ENCODE measurements at places on chromosomes 12 and 14.

- DNase-seq: no peak
These were observed 18.3 kb upstream of the LRP1-AS start for GRCh38 chr12:57165741-57166140.

GRCh38 chr14:73339846-73340595, 102.7 kb downstream of the PAPLN start:
- no peak for DNase-seq

GRCh38 chr12:45278447-45278846, 62.6 kb downstream of the ANO6 start:
- no peak for DNase-seq

GRCh38 chr12:85060916-85061315, 24.8 kb downstream of the LRRIQ1 start:
- DNase-seq: no peak

DNA sequence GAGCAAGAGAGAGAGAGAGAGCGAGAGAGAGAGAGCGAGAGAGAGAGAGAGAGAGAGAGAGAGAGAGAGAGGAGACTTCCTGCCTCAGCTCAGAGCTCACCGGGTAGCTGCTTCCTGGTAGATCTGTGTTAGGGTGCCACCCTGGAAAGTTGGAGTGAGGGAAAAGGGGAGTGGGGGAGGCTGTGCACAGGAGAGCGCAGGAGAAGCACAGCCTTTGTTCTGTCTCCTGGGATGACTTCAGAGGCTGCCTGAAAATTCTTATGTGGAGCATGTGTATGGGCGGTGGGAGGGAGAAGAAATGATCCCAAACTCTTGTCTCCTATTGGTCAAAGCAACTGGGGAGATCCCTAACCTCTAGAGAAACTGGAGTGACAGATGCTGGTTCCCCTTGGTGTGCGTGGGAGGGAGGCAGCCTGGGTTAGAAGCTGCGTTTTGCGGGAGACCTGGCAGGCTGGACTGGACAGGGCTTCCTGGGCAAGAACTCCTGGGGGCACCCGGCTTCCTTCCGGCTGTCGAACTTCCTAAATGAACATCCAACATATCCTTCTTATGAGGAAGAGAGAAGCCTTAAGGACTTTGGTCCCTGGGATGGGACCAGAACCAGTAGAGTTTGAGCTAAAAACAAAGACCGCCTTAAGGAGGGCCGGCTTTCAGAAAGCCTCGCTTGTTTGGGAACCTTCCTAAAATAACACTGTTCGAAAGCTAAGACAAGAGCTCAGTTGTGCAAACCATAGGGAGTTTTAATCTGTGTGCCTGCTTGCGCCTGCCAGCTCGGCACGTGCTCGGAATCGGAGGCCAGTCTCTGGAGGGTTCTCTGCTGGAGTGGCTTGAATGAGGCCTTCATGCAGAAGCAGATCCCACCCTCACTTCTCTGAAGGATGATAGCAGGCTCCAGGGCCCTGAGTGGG, 30.4 kb upstream of the BEGAIN start:
- no peak for DNase-seq

GRCh38 chr12:59393506-59393905, 202.3 kb upstream of the SLC16A7 start:
- no peak for DNase-seq

- no peak for DNase-seq
These were observed 1.4 kb upstream of the HMGA2 start for GRCh38 chr12:65822732-65823512.

- no peak for DNase-seq
These were observed 233.7 kb downstream of the MON2 start for GRCh38 chr12:62700091-62700880.

GRCh38 chr14:20632448-20632830, 9.1 kb downstream of the OR6S1 start:
- no peak for DNase-seq

DNA sequence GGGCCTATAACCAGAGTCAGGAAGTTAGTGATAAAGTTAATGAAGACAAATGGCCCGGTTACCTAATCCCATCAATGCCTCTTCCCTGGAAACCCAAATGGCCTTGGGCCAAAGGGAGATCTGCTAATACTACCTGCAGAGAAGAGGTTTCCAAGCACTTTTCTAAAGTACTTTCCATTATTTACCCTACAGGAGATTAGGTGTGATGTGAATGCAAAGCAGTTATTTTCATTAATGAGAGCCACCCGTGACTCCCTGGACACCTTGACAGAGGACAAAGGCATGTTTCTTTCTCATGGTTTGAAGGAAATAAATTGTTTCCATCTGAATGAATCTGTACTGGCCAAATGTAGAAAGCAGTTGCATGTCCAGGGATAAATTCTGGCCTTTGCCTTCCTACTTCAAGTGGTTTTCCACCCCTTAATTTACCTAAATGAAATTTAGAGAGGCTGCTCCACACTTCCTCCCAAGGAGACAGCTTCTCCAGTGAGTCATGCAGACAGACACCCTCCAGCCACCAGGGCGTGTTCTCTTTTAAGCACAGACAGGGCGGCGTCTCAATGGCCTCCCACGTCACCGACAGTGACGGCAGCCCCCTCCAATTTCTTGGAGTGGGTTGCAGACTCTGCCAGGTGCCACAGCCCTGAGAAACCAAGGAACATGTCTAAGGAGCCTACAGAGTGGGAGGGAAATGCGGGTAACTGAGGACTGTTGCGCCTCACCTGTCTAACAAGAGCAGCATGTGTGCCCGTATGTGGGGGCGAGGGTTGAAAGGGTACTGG, 43.9 kb upstream of the GNPNAT1 start:
- no peak for DNase-seq

- DNase-seq: no peak
These were observed 107.7 kb downstream of the RAD51B start for GRCh38 chr14:67927244-67927643.

DNA sequence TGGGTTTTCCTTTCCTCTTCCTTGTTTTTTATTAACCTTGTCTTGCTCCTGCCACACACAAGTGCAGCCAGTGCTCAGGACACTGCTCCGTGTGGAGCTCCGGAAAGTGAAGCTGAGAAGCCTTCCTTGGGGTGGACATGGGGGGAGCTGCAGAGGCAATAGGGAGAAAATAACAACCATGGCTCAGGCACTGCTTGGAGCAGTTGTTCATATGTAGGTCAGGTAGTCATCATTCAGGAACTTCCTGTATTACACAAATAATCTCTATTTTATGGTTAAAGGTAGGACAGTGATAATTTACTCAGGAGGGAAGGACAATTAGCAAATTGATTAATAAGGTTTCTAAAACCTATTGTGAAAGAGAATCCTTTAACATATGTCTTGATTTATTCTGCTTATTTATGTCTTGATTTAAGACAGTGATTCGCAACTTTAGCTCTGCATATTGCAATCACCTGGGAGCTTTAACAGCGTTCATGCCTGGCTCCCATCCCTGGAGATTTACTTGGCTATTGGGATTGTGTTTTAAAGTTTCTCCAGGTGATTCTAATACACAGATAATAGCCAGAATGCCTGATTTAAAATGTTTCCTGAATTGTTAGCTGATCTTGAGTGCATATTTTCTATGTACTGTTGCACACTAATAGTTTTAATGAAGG, 92.1 kb downstream of the ETV6 start:
- DNase-seq: no peak

DNA sequence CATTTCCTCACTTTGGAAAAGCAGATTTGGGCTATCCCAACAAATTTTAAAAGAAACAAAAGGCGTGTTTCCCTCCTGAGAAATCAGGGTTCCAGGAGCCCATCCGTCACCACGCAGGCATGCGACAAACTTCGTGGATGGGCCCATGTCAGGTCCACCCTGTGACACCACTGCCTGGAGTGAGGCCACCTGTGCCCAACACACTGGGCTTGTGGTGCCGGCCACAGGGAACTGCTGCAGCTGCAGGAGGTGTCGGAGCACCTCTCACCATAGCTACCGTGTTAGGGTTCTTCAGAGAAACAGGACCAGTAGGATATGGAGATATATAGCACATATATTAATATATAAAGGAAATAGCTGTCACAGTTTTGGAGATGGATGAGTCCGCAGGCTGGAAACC, 53.0 kb upstream of the BCL11B start:
- no peak for DNase-seq

DNA sequence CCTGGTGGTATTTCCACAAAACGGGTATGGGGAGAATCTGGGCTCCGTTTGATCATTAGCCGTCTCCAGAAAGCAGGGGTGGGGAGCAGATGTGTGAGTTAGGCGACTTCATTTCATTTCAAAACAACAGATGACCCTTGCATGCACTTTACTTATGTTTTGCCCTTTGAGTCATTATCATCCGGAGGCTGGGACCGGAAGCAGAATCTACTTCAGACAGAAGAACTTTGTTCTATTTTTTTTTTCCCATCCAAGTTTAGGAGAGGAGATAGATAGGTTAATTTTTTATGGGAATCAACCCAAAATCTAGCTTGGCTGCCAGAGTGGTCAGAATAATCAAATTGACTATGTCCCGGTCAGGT, 31.3 kb upstream of the CMAS start:
- DNase-seq: no peak

- no peak for DNase-seq
These were observed 34.5 kb downstream of the TRPV4 start for GRCh38 chr12:109798691-109799090.

GRCh38 chr14:34029921-34030334, 79.1 kb upstream of the EGLN3 start:
- DNase-seq: no peak

GRCh38 chr14:61474015-61474414, 152.6 kb downstream of the PRKCH start:
- no peak for DNase-seq

- DNase-seq: no peak
These were observed 150.3 kb downstream of the CEP83 start for GRCh38 chr12:94309373-94309772.

DNA sequence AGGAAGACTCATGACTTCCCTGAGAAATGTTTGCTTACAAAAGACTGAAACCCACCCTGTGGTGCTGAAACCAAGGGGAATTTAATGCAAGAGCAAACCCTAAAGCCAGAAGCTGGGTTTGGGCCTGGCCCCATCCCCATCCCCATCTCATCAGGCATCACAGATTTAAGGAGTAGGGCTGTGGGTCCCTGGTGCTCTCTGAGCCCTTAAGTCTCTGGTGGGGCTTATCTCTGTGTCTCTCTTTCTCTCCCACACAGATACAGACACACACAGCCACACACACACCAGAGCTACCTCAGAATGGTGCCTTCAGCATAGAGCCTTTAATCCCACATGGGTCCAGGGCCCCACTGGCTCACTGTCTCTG, 237.1 kb downstream of the SLC41A2 start:
- no peak for DNase-seq

DNA sequence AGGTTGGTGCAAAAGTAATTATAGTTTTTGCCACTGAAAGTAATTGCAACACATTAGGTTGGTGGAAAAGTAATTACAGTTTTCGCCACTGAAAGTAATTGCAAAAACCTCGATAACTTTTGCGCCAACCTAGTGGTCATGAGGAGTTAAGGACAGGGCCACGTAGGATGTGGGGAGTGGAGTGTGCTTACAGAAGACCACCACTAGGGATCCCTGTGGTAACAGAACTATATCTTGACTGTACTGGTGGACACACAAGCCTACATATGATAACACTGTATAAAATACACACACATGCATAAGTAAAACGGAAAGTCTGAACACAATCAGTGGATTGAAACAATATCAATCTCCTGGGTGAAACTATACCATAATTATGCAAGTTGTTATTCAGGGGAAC, 187.4 kb upstream of the ABCD2 start:
- DNase-seq: no peak

DNA sequence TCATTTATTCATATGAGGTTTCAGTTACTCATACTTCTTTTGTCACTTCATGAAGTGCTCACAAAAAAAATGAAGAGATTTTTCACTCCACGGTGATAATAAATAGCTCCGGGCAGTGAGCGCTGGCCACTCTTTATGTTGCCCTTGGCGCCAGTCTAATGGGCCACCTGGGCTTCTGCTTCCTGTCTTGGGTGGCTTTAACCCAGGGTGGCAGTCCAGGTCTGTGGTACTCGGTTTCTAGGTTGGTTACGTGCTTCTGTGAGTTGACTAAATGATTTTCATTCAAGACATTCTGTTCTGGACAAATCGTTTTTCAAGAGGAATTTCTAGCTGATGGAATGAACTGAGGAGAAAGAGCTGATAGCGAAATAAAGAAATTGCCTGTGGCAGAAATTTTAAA, 34.6 kb upstream of the NID2 start:
- DNase-seq: no peak

- DNase-seq: no peak
These were observed 266.6 kb downstream of the KIF21A start for GRCh38 chr12:39176356-39176755.

GRCh38 chr14:75514673-75515628, 7.3 kb upstream of the BATF start:
- no peak for DNase-seq

- DNase-seq: peak; percentile 40
These were observed 43.1 kb upstream of the DICER1 start for GRCh38 chr14:95200404-95200803.

- no peak for DNase-seq
These were observed 24.4 kb upstream of the BTG1 start for GRCh38 chr12:92170050-92170449.

GRCh38 chr12:82880442-82880901, 193.8 kb downstream of the TMTC2 start:
- DNase-seq: peak; percentile 17

- no peak for DNase-seq
These were observed 13.0 kb upstream of the LEMD3 start for GRCh38 chr12:65156366-65156841.

GRCh38 chr12:80868576-80868975, 69.2 kb downstream of the LIN7A start:
- no peak for DNase-seq

GRCh38 chr12:130765186-130765659, 49.1 kb upstream of the RIMBP2 start:
- DNase-seq: no peak

DNA sequence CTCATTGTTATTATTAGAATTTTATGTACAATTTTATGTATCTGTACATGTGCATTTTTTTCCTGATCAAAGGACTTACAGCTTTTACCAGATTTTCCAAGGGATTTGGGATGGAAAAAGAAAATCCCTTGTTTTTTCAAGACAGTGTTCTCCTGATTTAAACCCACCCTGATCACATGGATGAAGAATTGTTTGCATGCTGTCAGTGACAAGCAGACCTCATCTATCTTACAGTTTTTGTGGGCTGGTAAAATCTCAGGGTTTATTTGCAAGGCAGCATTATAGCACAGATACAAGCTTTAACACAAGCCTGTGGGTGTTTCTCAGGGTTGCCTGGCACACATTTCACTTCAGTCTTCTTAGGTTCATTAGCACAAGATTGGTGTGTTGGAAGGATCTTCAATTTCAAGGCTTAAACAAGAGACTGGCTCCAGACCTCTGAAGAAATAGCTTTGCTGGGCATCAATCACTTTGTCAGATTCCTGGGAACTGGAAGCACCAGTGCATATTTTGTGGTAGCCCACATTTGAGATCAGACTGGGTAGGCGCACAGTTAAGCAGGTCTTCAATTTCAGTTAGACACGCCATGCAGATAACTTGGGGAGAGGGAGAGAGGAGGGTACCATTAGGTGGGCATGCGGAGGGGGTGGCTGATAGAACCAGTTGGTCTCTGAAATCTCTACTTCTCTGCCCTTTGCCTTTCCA, 118.0 kb downstream of the TBX5 start:
- no peak for DNase-seq

- no peak for DNase-seq
These were observed 286.9 kb upstream of the PRKD1 start for GRCh38 chr14:30214461-30215090.

- DNase-seq: no peak
These were observed 194.6 kb upstream of the FSCB start for GRCh38 chr14:44701563-44702263.

GRCh38 chr14:65833267-65833880, 420.8 kb downstream of the FUT8 start:
- DNase-seq: no peak

GRCh38 chr12:69342421-69342820, 5.8 kb upstream of the LYZ start:
- no peak for DNase-seq

Data from pancreas (tissue), 10 donors.